ENCODE measurements at places on chromosomes 7 and 10.

DNA sequence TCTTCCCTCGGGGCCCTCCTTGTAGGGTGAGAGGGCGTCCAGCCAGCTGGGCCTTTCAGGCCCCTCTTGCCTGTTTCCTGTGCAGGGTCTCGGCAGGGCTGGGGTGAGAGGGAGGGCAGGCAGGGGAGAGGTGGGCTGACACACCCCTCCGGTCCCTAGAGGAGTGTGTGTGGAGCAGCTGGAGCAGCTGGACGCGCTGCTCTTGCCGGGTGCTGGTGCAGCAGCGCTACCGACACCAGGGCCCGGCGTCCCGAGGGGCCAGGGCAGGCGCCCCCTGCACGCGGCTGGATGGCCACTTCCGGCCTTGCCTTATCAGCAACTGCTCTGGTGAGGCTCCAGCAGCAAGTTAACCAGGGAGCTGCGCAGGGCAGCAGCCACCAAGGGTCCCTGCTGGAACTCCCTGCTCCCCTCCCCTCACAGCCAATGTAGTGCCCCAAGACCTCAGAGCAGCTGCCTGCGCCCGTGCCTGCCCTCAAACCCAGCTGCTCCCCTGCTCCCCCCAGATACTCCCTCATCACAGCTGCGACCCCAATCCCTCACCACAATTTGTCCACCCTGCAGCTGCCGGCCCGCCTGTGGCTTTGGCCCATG lies 15.7 kb upstream of the ZNF862 start:
- DNase-seq = no peak

DNA sequence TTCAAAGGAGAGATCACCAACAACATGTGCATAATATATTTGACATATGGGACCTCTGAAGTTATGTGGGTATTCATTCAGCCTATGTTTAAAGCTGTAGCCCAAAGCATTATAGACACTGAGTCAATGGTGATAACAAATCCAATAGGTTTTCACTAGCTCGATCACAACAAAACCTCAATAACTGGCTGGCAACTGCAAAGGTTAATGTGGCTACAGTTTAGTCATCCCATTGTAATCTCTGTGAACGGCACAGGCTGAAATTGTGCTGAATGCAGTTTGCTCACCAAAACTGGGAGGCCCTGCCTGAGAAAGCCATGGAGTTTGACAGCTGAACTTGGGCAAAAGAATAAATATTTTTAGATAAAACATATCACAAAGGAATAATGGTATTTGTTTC lies 152.4 kb upstream of the ADO start:
- no peak for DNase-seq

- DNase-seq = no peak
Observed at GRCh38 chr7:47153058-47153457, 428.9 kb downstream of the TNS3 start.

GRCh38 chr10:83555264-83555663 lies 584.0 kb upstream of the GHITM start:
- no peak for DNase-seq

GRCh38 chr7:3065724-3066143 lies 22.1 kb upstream of the CARD11 start:
- DNase-seq = no peak

- no peak for DNase-seq
Observed at GRCh38 chr7:19772306-19772705, 1.1 kb downstream of the TMEM196 start.

GRCh38 chr7:132168239-132168638 lies 408.0 kb downstream of the PLXNA4 start:
- DNase-seq = no peak

- no peak for DNase-seq
Observed at GRCh38 chr7:46854958-46855473, 726.9 kb downstream of the TNS3 start.

- no peak for DNase-seq
Observed at GRCh38 chr7:9189703-9190102, 756.3 kb downstream of the NXPH1 start.

- no peak for DNase-seq
Observed at GRCh38 chr10:26696786-26697162, 727 bp upstream of the PDSS1 start.

GRCh38 chr7:154879629-154880028 lies 123.3 kb downstream of the PAXIP1 start:
- no peak for DNase-seq

DNA sequence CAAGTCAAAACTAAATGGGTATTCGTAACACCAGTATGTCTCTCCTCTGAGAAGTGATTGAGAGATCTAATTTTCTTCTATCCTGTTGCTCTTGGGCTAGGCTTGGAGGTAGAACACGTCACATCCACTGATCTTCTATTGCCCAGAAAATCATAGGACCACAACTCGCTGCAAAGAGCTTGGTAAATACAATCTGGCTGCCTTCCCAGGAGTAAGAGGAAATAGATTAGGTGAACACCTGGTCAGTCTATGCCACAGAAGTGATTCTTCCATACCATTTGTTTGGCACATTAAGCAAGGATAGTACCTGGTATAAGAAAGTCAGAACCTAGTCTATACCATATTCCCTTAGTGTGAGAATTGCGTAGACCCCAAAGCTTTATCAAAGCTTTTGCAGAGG lies 129.3 kb upstream of the PHYHIPL start:
- no peak for DNase-seq

DNA sequence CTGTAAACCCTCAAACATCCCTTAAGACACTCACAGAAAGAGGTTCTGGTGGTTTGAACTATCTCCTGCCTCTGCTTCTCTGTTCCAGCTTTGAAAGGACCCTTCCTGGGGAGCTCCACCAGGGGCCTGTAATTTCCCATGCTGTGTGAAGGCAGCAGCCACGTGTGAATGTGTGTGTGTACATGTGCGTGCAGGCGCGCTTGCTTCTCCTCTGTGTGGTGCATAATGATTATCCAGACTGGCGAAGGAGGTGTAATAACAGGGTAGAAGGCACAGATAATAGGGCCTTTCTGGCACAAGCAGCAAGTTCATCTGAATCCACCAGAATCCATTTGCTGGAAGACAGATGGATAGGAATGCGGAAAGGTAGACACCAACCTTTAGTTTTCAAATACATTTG lies 466.5 kb downstream of the GRID1 start:
- DNase-seq = no peak

DNA sequence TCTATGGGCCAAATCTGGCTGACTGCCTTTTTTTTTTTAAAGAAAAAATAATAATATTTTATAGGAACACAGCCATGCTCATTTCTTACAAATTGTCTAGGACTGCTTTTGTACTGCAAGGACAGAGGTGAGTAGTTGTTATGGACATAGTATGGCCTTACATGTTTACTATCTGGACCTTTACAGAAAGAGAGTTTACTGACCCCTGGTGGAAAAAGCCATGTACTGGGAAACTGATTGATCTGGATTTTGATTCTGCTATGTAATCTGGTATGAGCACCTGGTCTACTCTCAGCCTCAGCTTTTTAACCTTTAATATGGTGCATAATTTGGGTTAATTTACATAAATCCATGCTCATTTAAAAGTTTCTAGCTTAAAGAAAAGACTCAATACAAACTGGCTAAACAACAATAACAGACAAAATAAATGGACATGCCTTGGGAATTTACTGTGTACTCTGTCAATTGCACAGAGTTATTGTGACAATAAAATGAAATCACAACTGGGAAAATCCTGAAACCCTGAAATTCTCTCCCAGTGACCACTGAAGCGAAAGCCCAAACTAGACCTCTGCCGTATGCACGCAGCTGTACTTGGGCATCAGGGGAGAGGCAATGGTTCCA lies 260.7 kb downstream of the BMPER start:
- DNase-seq = no peak

DNA sequence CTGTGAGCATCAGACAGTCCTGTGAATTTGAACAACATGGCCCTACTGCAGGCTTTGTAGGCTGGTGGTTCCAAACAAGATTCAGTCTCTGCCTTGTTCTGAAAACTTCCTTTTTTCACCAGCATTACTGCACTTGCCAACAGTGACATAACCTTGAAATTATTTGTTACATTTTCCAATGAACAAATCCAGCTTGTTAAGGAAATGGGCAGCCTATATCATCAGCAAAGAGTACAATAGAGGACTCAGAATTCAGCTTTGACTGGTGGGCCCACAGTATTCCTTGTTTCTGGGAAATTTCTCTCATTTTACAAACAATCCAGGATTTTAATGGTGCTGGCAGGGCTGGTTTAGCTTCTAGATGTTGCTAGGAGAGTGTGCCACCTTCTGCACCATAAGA lies 703.7 kb upstream of the FZD8 start:
- no peak for DNase-seq

- no peak for DNase-seq
Observed at GRCh38 chr10:94546049-94546900, 687 bp downstream of the HELLS start.

DNA sequence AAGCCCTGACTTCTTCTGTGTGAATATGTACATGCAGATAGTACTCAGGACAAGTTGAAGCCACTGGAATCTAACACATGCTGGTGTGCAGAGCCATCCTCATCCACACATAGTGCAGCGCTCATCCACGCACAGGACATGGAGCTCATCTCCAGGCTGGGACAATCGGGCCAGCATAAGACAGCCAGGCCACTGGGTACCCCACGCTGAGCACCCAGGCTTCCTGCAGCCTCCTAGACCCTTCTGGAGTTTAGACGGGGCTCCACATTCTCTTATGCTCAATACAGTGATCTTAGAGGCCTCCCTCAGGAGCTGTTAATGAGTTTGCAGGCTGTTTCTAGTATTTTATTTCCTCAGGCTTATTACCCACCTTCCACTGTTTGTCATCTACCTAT lies 238.9 kb downstream of the TNS3 start:
- no peak for DNase-seq

DNA sequence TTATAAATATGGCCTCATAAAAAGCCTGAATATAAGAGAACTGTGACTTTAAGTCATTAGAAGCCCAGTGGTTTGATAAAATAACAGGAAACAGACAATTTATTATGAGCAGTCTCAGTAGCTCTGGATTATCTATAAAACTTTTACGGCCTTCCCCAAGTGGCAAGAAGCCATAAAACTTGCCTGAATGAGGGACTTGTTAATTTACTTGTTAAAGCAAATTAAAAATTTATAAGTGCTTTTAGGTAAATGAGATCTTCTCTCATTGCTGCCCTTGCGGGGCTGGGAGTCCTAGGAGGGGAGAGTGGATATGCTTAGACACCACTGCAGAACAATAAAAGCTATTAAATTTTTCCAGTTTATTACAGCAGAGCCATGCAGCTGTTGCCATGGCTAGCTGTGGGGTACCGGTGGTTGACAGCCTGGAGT lies 499.9 kb downstream of the AUTS2 start:
- no peak for DNase-seq

DNA sequence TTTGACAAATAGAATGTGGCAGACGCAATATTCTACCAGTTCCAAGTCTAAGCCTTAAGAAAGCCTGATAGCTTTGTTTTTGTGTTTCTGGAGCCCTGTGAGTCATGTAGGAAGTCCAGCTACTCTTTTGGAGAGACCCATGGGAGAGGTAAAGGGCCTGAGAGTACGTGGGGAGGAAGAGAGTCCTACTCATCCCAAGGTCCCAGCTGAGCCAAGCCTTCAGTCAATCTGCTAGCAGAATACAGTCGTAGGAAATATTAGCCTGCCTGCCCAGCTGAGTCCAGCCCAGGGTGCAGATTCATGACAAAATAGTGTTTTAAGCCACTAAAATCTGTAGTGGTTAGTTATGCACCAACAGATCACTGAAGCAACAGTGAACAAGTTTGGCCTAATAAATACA lies 9.0 kb upstream of the GNA12 start:
- DNase-seq = no peak

GRCh38 chr7:42744746-42745145 lies 167.1 kb downstream of the C7orf25 start:
- no peak for DNase-seq

DNA sequence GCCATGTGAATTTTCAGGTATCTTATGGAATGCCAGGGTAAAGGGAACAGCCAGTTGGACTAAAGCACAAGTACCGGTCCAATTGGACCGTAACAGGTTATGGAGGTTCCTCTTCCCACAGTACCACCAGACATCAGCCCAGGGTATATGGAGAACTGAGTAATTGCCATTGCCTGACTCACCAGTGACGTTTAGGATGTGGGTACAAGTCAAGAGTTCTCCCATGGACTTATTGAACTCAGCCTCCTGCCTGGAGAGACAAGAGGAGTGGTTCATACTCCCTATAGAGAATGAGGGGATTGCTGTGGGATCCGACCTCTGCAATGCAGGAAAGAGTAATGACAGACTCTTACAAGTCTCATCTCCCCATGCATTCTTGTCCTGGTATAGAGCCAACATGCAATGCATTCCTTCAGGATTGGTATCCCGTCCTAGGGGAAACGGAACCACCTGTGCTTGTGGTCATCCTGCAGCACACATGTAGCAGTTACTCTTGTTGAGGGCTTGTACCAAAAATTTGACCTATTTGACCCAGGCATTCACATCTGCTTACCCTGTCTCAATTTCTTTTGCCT lies 30.7 kb upstream of the ELOVL3 start:
- DNase-seq = no peak

- DNase-seq = no peak
Observed at GRCh38 chr7:25626451-25627131, 398.3 kb upstream of the NPVF start.

GRCh38 chr10:119221666-119222065 lies 14.3 kb downstream of the GRK5 start:
- DNase-seq = no peak

DNA sequence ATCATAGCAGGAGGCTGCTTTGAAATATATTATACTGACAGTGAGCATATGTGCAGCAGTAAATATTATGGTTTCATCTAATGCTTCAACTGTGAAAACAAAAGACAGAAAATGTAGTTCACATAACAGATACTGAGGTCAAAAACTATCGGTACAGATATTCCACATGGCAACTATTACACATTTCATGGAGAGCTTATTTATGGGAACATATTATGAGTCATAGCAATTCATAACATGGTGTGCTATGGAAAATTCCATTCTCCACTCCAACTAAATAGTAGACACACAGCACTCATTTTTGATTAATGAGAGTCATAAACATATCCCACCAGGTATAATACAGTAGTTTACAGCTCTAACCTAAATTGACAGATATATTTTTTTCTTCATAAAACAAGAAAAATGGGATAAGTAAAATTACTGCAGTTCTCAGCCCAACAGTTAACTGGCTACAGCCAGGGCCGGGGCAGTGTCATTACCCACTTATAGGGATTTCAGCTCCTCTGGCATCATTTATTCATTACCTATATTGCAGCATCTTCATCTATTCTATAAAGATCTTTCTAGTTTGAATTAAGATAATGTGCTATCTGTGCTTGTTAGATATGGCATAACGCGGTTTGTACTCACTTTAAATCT lies 475.6 kb upstream of the KLF6 start:
- DNase-seq = no peak

- no peak for DNase-seq
Observed at GRCh38 chr7:44267719-44268421, 57.5 kb downstream of the CAMK2B start.

- no peak for DNase-seq
Observed at GRCh38 chr10:127976701-127977356, 69.9 kb downstream of the PTPRE start.

- DNase-seq = no peak
Observed at GRCh38 chr10:49309691-49310411, 10.9 kb downstream of the C10orf71 start.

- DNase-seq = no peak
Observed at GRCh38 chr7:2540133-2540532, 15.2 kb downstream of the BRAT1 start.

- DNase-seq = no peak
Observed at GRCh38 chr7:24284699-24285506, 913 bp downstream of the NPY start.

GRCh38 chr10:70751991-70752390 lies 33.2 kb downstream of the TBATA start:
- no peak for DNase-seq

GRCh38 chr10:24622781-24623301 lies 100.8 kb downstream of the ARHGAP21 start:
- no peak for DNase-seq

- no peak for DNase-seq
Observed at GRCh38 chr10:71694039-71694501, 25.5 kb downstream of the C10orf105 start.

Data from substantia nigra (tissue), 51 donors.